ENCODE measurements at places on chromosomes 4 and X. TPM values are rescaled to one million over a fixed set of nuclear protein-coding genes. Genes with fewer than 3 reads are reported as not detected.
A peak's percentile ranks its signal among the peaks of the same experiment; 100 is the strongest.

PNMA6A gene
- polyA plus RNA-seq: 0.12 TPM

CNGA1 gene
- polyA plus RNA-seq: not detected

GRCh38 chr4:184958923-184959210 lies 59.4 kb upstream of the HELT start:
- no peaks in the 10 kb centered on the region for H3K36me3 ChIP-seq
- DNase-seq: no peak
- no peaks in the 10 kb centered on the region for H3K4me1 ChIP-seq
- H3K27ac ChIP-seq: no peak overlapping the region

DNA sequence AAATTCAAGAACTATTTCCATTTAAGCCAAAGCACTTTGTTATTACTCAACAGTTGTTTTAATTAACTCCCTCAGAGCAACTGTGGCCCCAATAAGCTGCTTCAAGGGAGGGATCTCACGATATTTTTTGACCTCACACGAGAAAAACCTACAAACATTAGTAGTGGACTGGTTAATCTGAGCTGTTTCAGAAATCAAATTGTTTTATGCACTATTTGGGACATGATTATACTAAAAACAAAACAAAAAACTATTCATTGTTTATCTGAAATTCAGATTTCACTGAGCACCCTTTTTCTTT lies 74.3 kb downstream of the DCHS2 start:
- H3K4me1 ChIP-seq: peaks cover 28% of the 10 kb centered on the region
- peak overlapping the region; percentile 76 for H3K27ac ChIP-seq
- H3K27me3 ChIP-seq: no peaks in the 10 kb centered on the region
- DNase-seq: no peak

AFP gene
- not detected for polyA plus RNA-seq

DNA sequence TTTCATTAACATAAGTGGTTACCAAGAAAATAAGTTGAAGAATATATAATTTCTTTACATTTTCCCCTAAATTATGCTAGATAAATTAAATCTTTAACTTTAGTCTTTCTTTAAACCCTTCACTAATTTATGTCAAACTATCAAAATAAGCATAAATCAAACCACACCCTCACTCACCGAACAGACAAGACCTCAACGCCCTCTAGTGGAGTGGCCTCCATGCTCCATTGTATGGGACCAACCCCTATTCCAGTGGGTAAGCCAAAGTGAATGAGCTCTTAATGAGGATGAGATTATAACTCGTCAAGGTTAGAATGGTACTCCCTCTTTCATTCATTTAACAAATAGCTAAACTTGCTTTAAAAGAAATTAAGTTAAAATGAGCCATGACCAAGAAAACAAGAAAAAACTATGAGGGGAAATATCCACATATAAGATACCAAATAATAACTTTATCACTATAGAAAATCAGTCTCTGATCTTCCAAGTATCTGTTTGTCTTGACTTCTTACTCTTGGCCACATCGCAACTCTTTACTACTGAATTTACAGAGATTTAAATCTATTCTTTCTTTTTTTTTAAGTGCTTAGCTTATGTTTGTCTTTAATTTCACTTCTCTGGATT lies 15.6 kb upstream of the BBS12 start:
- H3K27me3 ChIP-seq: no peaks in the 10 kb centered on the region
- H3K36me3 ChIP-seq: no peaks in the 10 kb centered on the region
- H3K4me1 ChIP-seq: no peaks in the 10 kb centered on the region
- H3K4me3 ChIP-seq: no peak overlapping the region
- no peak overlapping the region for H3K27ac ChIP-seq
- DNase-seq: peak; percentile 63

DNA sequence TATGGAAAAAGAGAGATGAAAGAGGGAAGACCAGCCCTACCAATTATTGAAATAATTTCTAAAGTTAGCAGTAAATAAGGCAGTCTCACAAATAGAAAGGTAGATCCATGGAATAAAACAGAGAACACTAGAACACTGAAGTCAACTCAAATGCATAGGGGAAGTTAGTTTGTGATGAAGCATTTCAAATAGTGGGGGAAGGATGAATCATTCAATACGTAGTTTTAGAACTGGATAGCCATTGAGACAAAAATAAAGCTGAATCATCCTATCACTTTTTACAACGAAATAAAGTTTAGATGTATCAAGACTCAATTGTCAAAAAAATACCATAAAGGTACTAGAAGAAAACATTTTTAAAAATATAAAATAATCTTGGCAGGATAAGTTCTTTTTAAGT lies 143.2 kb upstream of the DGKK start:
- H3K36me3 ChIP-seq: no peaks in the 10 kb centered on the region
- no peaks in the 10 kb centered on the region for H3K4me1 ChIP-seq
- no peak overlapping the region for H3K27ac ChIP-seq
- H3K27me3 ChIP-seq: no peaks in the 10 kb centered on the region

DNA sequence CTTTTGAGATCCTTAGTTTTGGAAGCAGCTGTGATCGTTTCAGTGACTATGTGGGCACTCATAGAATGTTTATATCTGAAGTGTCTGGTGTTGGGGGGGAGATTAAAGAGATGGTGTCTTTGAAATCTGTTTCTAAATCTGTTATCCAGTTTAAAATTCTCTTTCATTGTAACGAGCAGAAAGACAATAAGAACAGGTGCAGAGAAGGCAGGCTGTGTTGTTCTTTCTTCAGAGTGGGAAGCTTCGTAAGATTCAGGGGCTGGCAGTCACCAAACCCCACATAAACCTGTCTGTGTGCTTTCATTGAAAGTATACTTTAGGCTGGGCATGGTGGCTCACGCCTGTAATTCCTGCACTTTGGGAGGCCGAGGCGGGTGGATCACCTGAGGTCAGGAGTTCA lies 16.3 kb upstream of the DHRSX start:
- H3K27me3 ChIP-seq: no peaks in the 10 kb centered on the region
- H3K27ac ChIP-seq: peak overlapping the region; percentile 31
- no peak overlapping the region for H3K4me3 ChIP-seq
- peaks cover 58% of the 10 kb centered on the region for H3K4me1 ChIP-seq
- no peak for DNase-seq

ITM2A gene
- polyA plus RNA-seq: 19.4 TPM

DNA sequence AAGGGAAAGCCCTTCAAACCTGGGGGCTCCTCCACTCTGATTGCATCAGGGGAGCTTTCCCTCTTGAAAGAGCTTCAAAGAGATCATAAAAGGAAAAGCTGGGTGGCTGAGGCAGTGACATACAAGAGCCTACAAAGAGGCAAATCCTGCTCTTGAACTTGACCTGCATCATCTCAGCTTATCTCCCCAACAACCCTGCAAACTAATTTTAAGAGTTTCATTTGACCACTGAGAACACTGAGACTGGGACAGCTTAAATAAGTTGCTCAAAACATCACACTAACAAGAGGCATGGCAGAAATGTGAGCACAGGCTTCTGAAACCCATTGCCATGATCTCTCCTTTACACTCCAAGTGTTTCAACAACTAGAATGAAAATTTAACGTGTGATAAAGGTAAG lies 101.6 kb upstream of the PPARGC1A start:
- H3K36me3 ChIP-seq: no peaks in the 10 kb centered on the region
- H3K27ac ChIP-seq: no peak overlapping the region
- no peak overlapping the region for H3K4me3 ChIP-seq
- no peak for DNase-seq
- H3K27me3 ChIP-seq: no peaks in the 10 kb centered on the region
- H3K4me1 ChIP-seq: no peaks in the 10 kb centered on the region

Data from B cell (primary cell).